Mucosa of descending colon (tissue), 3 donors: ENCODE measurements at places on chromosomes 5 and 9. TPM values are rescaled to one million over a fixed set of nuclear protein-coding genes. Genes with fewer than 3 reads are reported as not detected.

- no peak for DNase-seq
Observed at GRCh38 chr5:2718115-2718514, 33.4 kb downstream of the IRX2 start.

DNA sequence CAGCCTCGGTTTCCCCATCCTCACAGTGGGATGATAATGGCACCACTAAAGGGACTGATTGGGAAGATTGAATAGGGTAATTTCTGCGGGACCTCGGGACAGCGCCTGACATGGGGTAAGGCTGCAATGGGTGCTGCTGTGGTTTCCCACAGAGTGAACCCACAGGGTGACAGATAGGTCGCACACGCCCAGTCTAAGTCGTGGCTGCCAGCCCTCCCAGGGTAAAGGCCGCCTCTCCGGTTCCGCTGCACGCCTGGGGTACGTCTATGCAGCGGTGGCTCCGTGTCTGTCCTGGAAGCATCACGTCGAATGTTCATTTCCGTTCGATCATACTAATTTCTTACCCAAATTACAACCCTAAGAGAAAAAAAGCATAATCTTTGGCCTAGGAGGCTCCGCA lies 631 bp downstream of the CFAP77 start:
- DNase-seq = peak; percentile 51

- no peak for DNase-seq
Observed at GRCh38 chr9:85645909-85646627, 95.7 kb downstream of the AGTPBP1 start.

DNA sequence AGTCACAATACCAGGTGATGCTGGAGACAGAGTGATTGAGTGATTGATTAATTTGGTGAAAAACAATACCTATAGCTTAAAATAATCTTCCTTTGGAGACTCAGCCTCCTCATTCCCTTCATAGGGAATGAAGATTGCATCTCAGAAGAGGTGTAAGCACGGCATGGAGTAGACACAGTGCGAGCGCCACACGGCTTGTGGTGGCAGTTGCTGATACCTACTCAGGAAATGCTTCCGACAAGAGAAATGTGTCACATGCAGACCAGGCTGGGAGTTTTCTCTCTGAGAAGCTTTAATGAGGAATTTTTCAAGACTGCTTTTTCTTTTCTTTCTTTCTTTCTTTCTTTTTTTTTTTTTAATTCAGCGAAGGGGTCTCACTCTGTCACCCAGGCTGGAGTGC lies 211.8 kb upstream of the OTULINL start:
- no peak for DNase-seq

- peak; percentile 12 for DNase-seq
Observed at GRCh38 chr9:68844157-68844556, 139.1 kb downstream of the PIP5K1B start.

The ZFP2 gene
- 0.93 TPM for total RNA-seq
